ENCODE measurements at places on chromosomes 2 and 18.

DNA sequence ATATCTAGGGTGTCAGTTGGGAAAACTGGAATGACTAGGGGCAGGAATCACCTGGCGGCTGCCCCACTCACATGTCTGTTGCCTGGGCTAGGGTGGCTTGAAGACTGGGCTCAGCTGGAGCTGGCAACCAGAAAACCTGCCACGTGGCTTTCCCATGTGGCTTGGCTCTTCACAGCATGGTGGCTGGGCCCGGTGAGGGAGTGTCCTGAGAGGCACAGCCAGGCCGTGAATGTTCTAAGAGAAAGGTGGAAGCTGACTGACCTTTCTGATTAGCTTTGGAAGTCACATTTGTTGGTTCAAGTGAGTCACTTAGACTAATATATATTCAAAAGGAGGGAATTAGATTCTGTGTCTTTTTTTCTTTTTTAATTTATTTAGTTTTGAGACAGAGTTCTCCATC is 22.7 kb downstream of the SP5 start:
- no peak for DNase-seq

- no peak for DNase-seq
These were observed 141.5 kb upstream of the FIGN start for GRCh38 chr2:163877316-163877715.

GRCh38 chr18:10732990-10733389 is 207.2 kb downstream of the NAPG start:
- DNase-seq = no peak

GRCh38 chr2:46388881-46389280 is 90.5 kb upstream of the TMEM247 start:
- no peak for DNase-seq

- peak; percentile 82 for DNase-seq
These were observed 70.1 kb downstream of the QPCT start for GRCh38 chr2:37414470-37414949.

DNA sequence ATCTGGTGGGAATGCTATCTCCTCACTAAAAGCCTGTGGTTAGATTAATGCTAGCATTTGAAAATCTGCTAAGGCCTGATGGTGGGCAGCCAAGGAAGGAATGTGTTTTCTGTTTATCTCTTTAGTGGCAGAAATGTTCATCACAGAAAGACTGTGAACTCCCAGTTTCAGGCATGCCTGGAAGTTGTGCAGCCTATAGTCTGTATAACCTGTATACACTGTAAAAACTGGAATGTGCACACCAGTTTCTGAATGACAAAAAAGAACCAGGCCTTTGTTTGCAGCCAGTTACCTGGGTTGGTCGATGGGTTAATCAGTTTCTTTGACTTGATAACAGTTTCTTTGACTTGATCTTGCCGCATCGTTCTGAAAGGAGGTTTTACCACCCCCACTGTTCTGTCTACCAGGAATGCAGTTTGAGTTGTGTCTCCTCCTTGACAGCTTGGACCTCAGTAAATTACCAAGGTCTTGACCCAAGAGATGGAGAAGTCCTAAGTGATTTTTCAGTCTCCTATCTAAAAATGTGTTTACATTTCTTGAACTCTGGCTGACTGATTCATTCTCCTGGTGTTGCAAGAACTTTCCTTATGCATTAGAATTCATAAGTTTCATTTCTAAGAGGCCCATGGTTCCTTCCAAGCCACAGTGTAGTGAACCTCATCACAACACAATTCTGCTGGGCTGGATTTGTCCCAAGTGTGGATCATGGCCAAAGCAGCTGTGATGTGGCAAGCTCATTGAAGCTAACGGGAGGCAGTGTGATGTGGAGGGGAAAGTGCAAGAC is 62.2 kb downstream of the KIAA2012 start:
- no peak for DNase-seq

- peak; percentile 93 for DNase-seq
These were observed 68.3 kb upstream of the PPM1B start for GRCh38 chr2:44100351-44100750.

DNA sequence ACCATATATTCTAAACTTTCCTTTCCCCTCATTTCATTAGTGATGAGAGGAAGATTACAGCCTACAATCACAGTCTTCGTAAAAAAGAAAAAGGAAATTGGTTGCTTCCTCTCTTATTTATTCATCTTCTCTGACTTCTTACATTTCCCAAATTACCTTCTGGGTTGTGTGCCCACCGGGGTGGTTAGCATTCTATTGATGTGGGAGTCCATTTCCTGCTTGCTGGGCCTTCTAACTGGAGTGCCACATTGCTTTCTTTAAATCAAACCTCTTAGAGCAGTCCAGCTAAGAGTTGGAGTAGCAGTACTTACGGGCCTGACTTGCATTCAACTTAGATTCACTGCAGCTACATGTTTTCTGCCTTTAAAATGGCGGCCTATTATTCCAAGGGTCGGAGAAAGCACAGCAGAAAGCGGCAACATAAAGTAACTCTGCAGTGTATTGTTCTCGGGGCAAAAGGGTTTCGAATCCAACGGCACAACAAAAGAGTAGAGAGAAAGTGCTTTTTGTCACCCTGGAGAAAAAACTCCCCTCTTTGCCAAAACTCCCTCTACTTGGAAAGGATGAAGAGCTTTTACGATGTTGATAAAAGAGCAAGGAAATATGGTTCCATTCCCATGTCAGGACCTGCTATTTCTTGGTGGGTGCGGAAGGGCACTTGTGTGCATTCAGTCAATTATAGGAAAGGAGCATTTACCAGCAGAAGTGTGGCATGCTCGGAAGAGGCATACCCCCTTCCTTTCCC is 110.6 kb upstream of the DLX2 start:
- DNase-seq = no peak

GRCh38 chr2:60708630-60709320 is 47.3 kb upstream of the PAPOLG start:
- no peak for DNase-seq

DNA sequence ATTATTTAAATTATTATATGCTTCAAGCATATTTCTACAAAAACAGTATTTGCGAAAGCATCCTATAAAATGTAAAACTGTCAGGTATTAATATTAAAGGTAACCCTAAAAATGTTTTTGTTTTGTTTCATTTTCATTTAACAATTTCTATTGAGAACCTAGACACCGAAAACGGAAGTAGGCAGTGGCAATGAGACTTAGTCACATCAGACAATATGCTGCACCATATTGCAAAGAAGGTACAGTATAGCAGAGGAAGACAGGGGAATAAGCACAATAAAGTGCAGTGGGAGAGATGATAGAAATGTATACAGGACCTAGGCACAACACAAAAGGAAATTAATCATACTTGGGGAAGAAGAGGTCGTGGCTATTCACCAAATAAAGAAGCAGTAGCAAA is 12.2 kb downstream of the SCN1A start:
- DNase-seq = no peak

DNA sequence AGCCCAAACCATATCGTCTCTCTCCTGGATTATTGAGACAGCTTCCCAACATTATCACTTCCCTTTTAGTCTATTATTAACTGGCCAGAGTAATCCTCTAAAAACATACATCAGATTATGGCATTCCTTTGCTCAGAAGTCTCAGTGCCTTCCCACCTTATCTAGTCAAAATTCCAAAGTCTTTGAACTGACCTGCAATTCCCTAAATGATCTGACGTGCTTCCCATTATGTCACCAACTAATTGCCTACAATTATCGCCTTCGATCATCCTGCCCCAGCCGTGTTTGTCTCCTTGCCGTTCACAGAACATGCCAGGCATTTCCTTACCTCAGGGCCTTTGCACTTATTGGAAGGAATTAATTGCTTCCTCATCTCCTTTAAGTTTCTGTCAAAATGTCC is 332.4 kb downstream of the IRS1 start:
- DNase-seq = no peak

DNA sequence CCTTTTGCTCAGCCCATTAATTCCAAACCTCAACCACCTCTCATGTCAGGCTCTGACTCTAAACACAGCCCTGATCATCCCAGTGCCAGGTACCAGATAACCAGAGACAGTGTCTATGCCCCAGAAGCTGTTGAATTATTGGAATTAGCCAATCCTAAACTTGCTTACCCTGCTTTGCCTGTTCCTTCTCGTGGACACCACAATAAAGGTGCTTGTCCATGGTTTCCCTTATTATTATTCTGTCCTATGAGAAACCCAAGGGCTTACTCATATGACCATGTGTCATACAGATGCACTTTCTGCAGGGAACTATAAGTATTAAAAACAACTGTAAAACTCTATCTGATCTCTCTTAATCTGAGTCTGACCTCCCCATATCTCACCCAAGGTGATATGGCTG is 2193.8 kb upstream of the PIK3C3 start:
- DNase-seq = no peak

GRCh38 chr2:237514474-237515130 is 27.6 kb downstream of the MLPH start:
- DNase-seq = no peak

- DNase-seq = no peak
These were observed 168.6 kb downstream of the LDLRAD4 start for GRCh38 chr18:13386891-13387801.

- no peak for DNase-seq
These were observed 1.1 kb upstream of the SCN9A start for GRCh38 chr2:166376873-166377272.

- no peak for DNase-seq
These were observed 838.1 kb upstream of the ACVR2A start for GRCh38 chr2:147006736-147007141.

- no peak for DNase-seq
These were observed 318 bp downstream of the TYW5 start for GRCh38 chr2:199955007-199955338.

GRCh38 chr18:36328385-36328858 is 30.9 kb downstream of the FHOD3 start:
- DNase-seq = no peak

- DNase-seq = no peak
These were observed 34.8 kb downstream of the SP110 start for GRCh38 chr2:230184727-230185578.

DNA sequence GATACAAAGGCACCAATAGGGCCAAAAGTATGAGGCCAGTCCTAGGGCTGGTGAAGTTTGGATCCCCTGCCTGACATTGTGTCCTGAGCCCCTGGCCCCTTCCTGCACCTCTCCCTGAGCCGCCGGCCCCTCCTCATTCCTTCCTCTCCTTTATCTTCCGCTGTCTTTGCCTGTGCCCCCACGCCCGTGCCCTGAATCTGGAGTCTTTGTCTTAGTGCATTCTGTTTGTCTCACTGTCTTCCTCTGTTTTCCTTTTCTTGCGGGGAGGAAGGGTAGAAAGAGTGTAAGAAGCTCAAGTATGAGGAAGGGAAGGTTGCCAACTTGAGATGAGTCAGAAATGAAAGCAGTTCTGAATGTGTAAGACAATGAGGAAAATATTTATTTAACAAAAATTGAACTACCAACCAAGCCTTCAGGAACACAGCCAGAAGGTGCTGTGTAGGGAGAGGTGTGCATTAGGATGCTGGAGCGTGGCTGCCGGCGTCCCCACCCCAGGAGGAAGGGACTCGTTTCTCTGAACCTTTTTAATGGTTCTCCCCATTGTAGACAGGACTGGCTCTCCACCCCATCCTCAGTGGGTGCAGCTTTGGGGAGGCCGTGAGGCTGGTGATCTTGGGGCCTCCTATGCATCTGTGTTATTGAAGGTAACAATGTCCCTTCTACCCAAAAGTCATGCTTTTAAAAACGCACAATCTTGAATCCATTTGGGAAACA is 133.1 kb downstream of the NEDD4L start:
- no peak for DNase-seq

DNA sequence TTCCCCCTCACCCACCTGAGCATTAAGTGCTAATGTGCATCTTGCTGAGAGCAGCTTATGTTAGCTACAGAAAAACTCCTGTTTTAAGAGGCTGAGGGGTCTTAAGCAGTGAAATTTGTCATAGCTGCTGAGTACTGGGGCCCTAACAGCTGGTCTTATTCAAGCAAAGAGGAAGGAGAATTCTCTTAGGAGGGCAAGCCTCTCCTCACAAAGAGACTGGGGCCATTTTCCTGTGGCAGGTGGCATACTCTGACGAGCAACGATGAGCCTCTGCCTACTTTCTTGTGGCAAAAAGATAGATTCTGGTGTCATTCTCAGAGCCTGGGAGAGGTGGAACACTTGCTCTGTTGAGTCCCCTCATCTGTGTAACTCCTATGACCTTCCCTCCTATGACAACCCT is 53.2 kb downstream of the SPRED2 start:
- no peak for DNase-seq

DNA sequence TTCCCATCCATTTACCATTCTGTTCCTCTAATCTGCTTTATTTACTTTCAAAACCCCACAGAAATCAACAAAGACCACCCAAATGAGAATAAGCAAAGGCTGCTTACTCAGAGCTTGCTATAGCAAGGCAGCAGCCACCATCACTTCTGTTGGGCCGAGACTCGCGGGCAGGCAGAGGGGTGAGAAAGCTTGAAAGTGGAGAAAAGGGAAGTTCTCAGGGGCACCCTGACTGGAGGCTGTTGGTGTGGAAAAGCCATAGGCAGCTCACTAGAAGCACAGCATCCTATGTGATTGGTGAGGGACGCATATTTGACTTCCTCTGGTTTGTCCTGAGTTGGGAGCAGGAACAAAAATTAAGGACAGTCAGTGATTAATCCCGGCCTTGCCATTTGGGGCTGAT is 269.7 kb upstream of the THSD7B start:
- DNase-seq = peak; percentile 45

GRCh38 chr18:59011786-59012185 is 127.9 kb upstream of the SEC11C start:
- no peak for DNase-seq

DNA sequence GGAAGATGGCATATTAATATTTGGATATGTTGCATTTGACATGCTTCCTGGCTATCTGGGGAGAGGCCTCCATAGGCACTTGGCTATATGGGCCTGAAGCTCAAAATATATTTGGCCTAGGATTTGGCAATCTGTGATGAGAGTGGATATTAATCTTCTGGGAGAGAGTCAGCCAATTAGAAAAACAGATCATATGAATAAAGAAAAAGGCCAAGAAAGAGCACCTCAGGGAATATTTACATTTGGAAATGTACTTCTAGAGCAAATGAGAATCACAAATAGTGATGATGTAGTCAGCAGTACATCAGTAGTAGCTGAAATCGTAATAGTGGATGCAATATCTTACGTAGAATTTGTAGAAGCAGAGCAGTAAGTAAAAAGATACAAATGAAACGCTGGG is 277.0 kb downstream of the CTNNA2 start:
- no peak for DNase-seq

DNA sequence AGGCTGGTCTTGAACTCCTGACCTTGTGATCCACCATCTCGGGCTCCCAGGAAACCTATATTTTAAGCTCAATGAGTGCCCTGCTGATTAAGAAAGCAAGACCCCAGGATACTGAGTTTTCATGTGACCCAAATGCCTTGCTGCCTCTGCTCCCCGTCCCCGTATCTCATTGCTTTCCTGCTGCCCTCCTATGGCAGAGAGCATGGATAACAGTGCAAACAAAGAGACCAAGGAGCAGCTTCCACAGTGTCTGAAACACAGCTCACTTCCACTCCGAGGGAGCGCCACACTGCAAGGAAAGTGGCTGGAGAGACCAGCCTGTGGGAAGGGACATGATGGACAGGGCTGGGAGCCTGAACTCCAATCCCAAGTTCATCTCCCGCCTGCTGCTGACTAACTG is 246.8 kb downstream of the TMEM182 start:
- DNase-seq = no peak

- DNase-seq = no peak
These were observed 284.7 kb upstream of the HDAC4 start for GRCh38 chr2:239685556-239685955.

- DNase-seq = no peak
These were observed 3.4 kb upstream of the PRKCE start for GRCh38 chr2:45647986-45648520.

GRCh38 chr2:224023188-224023587 is 15.9 kb downstream of the SERPINE2 start:
- no peak for DNase-seq

GRCh38 chr2:2175381-2176090 is 155.5 kb downstream of the MYT1L start:
- no peak for DNase-seq

GRCh38 chr18:56987236-56987635 is 159.7 kb upstream of the BOD1L2 start:
- no peak for DNase-seq

Measured in NB4 (cell line).